Caki2 (cell line): ENCODE measurements at places on chromosomes 3 and 15.

DNA sequence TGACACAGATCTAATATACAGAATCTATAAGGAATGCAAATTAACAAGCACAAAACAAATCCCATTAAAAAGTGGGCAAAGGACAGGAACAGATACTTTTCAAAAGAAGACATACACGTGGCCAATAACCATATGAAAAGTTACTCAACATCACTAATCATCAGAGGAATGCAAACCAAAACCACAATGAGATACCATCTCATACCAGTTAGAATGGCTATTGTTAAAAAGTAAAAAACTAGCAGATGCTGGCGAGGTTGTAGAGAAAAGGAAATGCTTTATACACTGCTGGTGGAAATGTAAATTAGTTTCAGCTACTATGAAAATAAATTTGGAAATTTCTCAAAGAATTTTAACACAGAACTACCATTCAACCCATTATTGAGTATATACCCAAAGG lies 50.7 kb downstream of the ADAMTS17 start:
- DNase-seq, result no peak

GRCh38 chr3:155217591-155217990 lies 75.9 kb downstream of the STRIT1 start:
- DNase-seq, result no peak

GRCh38 chr15:86691091-86691663 lies 611.5 kb downstream of the AGBL1 start:
- DNase-seq, result no peak

DNA sequence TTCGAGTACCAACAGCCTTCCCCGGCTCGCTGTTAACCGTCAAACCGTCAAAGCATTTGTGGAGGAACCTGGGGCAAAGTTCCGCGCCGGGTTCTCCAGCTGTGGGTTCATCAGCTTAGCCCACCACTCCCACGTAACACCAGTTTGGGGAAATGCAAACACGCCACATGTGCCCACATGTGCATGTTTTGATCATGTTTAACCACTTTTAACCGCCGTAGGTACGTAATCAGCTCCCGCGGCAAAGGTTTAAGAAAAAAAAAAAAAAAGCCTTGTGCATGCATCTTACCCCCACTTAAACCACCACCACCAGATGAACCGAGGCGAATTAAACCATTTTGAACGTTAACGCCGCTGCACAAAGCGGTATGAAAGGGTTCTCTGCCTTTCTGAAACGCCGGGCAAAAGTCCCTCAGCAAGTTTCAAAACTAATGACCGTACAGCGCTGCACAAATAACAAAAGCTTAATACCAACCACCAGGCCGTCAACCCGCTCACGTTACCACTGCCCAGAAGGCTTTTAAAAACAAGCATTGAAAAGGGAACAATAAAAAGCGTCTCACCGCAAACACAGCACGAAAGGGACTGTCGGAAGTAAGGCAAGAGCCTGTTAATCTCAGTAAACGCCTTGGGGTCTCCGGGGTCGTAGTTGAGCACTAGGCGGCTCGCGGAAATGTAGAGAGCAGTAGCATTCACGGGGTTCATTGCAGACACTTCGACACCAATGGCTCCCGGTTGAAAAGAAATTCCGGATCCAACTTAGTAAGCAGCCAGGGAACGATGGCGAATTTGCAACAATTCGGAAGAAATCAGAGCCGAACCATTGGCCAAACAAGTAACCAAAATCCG lies 1.5 kb downstream of the MSL2 start:
- no peak for DNase-seq

GRCh38 chr3:195764961-195765706 lies 44.4 kb downstream of the MUC20 start:
- no peak for DNase-seq

GRCh38 chr15:39333896-39334295 lies 247.0 kb upstream of the THBS1 start:
- DNase-seq, result no peak

DNA sequence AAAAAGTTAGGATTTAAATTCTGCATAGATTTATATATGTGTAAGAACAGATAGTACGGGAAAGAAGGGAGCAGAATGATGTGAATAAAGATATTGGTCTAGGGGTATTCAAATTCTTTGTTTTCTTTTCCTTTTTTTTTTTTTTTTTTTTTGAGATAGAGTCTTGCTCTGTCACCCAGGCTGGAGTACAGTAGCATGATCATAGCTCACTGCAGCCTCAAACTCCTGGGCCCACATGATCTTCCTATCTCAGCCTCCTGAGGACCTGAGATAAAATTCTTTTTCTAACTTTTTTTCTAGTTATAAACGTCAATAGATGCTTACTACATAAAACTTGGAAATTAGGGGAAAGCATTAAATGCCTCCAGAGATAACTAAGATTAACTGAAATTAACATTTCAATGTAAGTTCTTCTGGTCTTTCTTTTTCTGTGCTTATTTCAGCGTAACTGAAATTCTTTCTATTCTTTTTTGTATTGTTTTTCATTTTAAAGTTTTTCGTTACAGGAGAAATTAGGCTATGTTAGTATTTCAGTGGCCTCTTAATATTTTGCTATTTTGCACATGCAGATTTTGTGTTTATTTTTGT lies 29.2 kb downstream of the UBE2Q2 start:
- no peak for DNase-seq

DNA sequence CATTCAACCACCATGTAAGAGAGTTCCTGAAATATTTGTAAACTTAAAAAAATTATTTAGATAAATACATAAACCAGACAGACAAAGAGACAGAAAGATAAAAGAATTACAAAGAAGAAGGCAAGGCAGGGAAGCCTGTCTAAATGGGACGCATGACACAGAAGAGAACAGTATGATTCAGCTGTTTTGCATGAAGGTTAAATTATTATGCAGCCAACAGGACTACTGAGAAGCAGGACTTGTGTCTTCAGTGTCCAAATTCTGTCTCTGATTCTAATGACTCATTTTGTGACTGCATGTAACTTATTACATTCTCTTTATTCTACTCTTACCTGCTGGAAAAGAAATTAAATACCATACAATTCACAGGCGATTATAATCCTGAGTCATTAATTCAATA lies 340.4 kb upstream of the KCNMB2 start:
- peak; percentile 50 for DNase-seq

DNA sequence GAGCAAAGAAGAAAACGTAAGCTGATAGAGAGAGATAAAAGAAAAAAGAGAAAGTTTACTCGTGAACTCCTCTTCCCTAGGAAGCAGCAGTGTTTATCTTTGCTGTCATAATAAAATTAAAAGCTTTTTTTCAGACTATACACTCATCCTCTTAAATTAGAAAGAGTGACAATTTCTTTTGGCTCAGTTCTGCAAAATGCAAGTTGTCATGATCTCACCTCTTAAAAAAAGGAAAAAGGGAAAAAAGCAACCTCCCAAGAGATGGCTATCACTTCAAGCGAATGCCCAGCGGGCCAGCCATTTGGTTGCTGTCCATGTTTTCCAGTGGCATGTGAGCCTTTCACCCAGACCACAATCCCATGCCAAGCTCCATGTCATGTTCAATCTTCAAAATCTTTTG lies 7.0 kb upstream of the THBS1 start:
- DNase-seq, result no peak

DNA sequence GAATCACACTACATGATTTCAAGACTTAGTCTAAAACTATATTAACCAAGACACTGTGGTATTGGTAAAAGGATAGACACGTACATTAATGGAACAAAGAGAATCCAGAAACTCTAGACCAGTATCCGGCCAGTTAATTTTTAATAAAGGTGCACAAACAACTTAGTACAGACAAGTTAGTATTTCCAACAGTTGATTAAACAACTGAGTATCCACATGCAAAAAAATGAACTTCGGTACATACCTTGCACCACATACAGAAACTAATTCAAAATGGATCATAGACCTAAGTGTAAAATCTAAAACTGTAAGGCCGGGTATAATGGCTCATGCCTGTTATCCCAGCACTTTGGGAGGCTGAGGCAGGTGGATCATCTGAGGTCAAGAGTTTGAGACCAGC lies 46.6 kb upstream of the DUSP7 start:
- no peak for DNase-seq

DNA sequence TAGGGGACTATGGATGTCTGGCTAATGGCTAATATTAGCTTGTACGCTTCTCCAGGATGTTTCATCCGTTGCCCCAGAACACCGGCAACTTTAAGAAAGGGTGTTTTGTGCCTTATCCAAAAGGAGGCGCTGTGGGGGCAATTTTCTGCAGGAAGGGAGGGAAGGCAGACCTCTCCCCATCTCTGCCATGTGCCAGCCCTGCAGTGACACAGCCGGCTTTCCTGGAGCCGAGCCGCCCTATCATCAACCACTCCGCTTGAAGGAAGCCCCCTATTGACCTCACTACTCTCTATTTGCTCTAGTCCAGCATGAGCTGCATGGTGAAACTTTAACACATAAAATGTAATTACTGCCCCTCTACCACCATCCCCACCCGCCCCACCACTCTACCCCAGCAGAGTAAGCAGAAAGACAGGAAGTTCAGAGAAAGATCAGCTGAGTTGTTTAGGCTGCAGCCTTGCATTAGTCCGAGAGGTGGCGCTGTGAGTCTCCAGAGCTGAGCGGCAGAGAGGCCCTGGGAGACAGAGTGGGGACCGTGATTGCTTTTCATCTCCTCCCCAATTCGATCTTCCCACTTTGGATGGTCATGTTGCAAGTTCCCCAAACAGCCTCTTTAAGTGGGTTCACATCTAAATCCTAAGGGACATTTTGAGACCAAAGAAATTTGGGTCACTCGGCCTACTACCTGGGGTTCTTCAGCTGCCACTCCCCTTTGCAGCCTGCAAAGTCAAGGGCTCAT lies 24.5 kb upstream of the RAD18 start:
- peak; percentile 28 for DNase-seq

DNA sequence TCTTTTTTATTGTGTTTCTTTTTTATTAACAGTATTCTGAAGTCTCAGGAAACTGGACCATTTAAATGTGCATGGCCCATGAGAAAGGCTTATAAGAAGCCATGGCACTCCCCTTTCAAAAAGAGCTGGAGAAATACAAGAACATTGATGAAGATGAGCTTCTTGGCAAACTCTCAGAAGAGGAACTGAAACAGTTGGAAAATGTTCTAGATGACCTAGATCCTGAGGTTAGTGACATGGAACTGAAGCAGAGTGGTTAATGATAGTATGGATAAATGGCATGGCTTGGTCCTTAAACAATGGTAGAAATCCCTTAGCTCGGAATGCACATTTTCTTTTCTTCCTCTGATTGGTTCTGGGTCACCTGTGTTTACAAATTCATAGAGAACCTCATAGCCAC lies 14.9 kb downstream of the TMOD2 start:
- no peak for DNase-seq

DNA sequence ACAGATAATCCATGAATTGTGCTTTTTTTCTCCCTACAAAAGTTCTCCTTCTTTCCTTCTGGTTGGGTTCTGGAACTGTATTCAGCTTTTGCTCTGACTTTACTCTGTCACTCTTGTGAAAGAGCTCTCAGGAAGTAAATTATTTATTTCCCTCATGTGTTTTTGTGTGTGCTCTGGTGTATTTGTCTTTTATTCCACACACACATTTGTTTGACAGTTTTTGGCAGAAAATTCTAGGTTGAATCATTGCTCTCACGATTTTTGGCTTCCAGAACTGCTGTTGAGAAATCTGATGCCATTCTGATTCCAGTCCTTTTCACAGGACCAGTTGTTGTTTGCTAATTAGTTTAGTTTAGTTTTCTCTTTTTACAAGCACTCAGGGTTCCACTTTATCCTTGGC lies 172.8 kb downstream of the PLCH1 start:
- no peak for DNase-seq

GRCh38 chr3:13500133-13500885 lies 20.2 kb downstream of the HDAC11 start:
- DNase-seq, result no peak

DNA sequence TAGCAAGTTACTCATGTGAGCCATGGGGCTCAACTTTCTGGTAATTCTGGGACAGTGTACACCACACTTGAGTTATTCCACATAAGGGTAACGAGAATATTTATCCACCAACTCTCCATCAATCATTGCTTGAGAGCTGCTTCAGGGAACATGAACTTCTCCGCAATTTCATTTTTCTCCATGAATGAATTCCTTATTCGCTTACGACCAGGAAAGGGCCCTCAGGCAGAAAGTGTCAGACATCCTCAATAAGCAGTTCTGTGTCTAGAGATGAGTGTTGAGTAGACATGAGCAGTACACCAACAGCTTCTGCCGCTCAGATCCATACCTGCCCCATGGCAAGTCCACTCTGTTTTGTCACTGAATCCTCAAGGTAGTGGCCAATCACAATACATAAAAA lies 24.8 kb upstream of the IQCF2 start:
- no peak for DNase-seq

- DNase-seq, result no peak
Measured at GRCh38 chr3:126464997-126465396, 10.7 kb downstream of the ZXDC start.

DNA sequence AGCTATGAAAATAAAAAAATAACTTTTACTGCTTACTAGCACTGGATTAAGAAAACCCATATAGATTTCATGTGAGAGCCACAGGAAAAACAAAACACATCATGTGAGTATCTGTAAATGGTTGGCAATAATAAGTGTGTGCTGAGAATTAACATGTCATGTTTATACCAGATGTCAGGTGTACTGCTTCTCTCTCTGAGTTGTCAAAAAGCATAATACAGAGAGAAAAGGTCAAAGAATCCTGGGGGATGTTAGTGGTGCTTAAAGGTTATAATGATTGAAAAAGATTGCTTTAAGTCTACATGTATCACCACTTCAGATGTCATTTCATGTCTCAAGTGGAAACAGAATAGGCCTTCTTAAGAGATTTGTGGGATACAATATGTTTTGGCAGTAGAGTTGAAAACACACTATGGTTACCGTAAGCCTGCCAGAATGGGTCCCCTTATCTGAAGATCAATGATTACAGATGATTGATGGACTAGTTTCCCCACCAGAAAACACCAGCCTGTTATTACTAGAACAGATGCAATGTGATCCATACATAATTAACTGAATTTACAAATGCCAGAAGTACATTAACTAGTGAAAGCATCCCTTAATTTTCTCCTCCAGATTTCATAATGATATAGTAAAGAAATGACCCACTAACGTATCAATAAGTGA lies 204.1 kb downstream of the CNTN3 start:
- DNase-seq, result no peak

DNA sequence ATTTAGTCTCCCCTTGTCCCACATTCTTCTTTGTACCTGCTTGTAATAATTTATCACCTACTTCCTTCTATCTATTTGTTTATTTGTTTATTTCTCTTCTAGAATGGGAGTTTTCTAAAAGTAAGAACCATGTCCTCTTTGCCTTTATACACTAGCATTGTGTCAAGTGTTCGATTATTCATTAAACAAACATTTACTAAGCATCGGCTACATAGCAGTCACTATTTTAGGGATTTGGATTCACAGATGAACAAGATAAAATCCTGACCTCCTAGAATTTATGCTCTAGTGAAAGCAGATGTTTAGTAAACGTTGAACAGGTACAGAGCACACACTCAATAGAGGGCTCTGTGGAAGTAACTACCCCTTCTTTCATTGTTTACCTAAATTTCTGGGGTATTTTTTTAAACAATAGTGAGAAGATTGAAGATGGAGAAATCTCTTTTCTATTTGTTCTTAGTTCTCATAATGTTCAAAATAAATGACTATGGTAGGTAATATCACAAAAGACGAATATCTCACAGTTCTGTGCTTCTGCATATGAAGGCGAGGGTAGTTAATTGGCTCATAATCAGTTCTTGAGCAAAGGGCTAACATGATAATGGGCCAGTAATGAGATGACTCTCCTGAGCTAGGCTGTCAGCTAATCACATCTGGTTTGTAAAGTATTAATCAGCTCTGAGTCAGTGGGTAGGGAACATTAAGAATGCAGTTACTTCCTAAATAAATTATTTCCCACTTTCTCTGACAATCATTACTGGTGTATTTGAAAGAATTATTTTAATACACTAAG lies 111.9 kb downstream of the SLC9A9 start:
- no peak for DNase-seq
